ENCODE measurements at places on chromosomes 6 and 20.

DNA sequence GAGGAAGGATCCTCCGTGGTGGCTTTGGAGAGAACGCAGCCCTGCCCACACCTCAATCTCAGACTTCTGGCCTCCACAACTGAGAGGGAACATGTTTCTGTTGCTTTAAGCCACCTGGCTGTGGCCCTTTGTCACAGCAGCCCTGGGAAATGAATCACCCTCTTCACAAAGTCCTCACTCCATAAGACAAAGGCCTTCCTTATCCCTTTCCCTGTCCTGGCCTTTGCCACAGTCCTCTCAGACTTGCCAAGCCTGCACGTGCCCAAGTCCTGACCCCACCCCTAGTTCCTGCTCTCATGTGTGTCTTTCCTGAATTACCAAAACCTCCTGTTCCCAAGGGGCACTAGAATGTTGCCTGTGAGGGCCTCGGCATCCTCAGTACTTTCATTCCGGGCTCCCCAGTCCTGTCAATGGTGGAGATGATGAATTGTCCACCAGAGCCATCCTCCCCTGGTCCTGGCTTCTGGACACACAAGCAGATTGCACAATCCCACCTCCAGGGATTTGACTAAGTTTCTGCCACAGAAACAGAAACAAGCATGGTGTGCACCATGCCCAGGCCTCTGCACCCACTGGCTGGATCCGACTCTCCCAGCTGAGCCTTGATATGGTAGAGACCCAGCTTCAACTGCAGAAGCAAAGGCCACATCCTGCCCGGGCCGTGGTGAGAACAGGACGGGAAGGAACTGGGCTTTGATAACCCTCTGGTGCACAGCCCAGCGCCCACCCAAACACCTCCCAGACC lies 232.6 kb upstream of the PDE10A start:
- no peak for DNase-seq

GRCh38 chr20:56928007-56928406 lies 298.9 kb downstream of the TFAP2C start:
- no peak for DNase-seq

DNA sequence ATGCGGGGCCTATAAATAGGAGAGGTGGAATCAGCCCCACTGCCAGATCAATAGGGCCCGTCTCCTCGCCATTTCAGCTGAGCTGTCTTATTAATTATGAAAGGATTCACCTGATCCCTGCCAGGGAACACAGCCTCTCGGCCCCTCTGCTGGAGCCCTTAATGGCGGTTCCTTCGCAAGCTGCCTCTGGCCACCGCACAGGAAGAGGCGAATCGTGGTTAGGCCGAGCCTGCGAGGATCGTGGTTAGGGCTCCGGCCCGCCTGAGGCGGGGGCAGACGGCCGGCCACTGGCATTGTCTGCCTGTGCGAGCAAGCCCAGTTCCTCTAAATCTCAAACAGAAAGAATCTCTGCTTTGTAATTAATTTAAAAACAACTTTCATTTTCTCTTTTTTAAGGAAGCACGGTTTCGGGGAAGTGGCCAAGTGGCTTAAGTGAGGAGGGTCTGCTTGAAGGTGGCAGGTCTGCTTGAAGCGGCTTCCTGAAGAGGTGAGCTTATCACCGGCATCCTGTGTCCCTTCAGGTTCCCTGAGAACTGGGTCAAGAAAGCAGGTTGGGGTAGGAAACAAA lies 9.2 kb downstream of the NRN1 start:
- no peak for DNase-seq

GRCh38 chr20:51326201-51326819 lies 216.2 kb downstream of the NFATC2 start:
- peak; percentile 37 for DNase-seq

DNA sequence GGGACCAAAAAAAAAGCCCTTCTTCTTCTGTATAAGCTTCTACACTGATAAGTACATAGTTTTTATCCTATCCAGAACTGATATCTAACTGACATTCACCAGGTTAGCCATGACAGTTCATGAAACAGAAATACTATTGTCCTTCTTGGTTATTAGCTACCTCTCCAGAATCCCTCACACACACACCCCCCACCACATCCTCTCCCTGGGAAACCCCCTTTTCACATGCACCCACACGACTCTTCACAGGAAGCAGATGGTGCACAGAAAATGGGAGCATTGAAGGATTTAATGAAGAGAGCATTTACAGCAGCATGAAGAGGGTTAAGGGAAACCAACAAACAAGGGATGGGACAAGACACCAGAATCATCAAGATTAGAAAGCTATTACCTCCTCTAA lies 88.9 kb downstream of the FHL5 start:
- DNase-seq: no peak
